ENCODE measurements at places on chromosomes 12 and 14. TPM values are rescaled to one million over a fixed set of nuclear protein-coding genes. Genes with fewer than 3 reads are reported as not detected.

The KRT3 gene
- not detected for total RNA-seq

The RASAL1 gene
- total RNA-seq: 1.4 TPM

The CLEC4E gene
- total RNA-seq: not detected

GRCh38 chr14:89489761-89490437 is 72.9 kb upstream of the FOXN3 start:
- H3K4me1 ChIP-seq: peaks cover 7% of the 10 kb centered on the region
- H3K27ac ChIP-seq: no peak overlapping the region
- no peaks in the 10 kb centered on the region for H3K27me3 ChIP-seq
- no peak for DNase-seq

- no peaks in the 10 kb centered on the region for H3K4me1 ChIP-seq
- H3K36me3 ChIP-seq: no peaks in the 10 kb centered on the region
- H3K27ac ChIP-seq: no peak overlapping the region
- H3K27me3 ChIP-seq: no peaks in the 10 kb centered on the region
- no peak overlapping the region for H3K4me3 ChIP-seq
Observed at GRCh38 chr14:73610687-73611086, 1.6 kb upstream of the ACOT6 start.

DNA sequence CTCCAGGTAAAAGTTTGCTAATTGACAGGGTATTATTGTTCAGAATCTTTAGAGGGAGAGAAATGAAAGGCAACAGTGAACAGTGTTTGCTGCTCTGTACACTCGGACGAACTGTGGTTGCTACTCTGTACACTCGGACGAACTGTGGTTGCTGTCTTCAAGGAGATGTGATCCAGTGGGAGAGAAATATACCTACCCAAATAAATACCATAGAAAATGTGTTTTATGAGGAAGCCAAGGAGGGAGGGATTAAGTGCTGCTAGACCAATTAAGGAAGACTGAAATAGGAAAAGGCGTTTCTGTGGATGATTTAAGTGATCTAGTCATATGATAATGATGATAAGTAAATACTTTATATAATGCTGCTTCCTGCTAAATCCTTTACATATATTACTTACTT is 2.7 kb downstream of the STK38L start:
- H3K27me3 ChIP-seq: no peaks in the 10 kb centered on the region
- peaks cover 4% of the 10 kb centered on the region for H3K4me1 ChIP-seq
- H3K4me3 ChIP-seq: no peak overlapping the region
